Adipocyte (in vitro differentiated cells): ENCODE measurements at places on chromosomes 7 and 10.

DNA sequence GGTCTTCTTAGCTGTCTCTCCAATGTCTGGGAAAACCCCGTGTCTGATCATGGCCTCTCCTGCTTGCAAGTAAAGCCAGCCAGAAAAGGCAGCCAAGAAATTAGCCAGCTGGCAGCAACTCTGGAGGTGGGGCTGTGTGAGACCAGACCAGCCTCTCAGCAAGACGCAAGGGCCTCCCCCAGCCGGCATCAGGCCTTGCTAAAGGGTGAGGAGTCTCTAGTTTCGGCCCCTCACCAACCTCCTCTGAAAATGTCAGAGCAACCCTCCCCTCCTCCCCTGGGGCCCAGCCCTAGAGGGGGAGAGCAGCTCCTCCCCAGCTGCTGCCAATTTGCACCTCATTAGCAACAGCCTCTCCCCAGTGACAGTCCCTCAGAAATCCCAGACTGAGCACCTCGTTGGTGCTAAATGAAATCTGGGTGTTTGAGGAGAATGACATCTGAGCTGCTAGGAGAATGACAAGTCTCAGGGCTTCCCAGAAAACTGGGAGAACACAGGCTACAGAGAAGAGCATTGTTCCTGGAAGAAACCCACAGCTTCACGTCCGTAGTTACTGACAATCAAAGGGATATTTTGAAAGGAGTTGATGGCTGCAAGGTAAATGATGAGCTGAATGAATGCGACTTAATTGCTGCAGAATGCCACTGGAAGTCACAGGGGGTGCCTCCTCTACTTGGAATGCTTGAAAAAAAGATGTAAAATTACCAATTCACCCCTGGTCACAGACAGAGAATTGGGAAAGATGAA is 25.9 kb downstream of the DGKI start:
- DNase-seq: peak; percentile 84

DNA sequence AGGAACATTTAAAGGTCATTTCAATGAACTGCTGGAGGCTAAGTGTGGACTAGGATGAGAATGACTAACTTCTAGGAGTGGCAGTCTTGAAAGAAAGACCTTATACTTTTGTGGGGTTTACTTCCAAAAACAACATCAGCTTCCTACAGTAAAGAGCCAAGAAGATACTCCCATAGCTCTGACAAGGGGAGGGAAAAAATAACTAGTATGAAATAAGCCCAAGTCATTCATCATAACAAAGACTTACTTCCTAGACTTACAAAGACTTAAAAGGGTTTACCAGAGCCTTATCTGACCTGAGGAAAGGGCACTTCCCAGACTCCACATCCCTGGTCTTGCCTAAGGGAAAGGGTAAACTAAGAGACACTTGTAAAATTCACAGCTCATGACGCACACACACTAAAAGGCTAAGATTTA is 31.7 kb downstream of the ARHGAP12 start:
- peak; percentile 73 for DNase-seq

GRCh38 chr10:44961230-44961571 is 1.6 kb downstream of the RASSF4 start:
- DNase-seq: no peak

GRCh38 chr10:93386631-93387369 is 95.3 kb downstream of the MYOF start:
- DNase-seq: peak; percentile 49

GRCh38 chr10:14686356-14686755 is 88.3 kb downstream of the FAM107B start:
- peak; percentile 62 for DNase-seq

DNA sequence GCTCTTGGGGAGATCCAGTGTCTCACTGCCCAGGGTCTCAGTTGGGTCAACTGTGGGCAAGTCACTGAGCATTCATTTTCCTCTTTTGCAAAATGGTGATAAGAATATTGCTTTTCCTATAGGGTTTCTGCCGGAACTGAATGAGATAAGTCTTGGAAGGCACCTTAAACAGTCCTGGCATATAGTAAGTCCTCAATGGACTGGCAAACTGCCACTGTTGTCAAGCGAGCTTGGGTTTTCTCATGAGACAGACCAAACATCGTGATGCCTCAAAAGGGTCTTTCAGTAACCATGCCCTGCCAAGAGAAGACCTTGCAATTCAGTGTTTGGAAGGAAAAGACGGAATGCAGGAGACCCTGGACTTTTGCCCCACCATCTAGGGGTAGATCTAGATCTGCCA is 251.5 kb downstream of the WDR11 start:
- no peak for DNase-seq

DNA sequence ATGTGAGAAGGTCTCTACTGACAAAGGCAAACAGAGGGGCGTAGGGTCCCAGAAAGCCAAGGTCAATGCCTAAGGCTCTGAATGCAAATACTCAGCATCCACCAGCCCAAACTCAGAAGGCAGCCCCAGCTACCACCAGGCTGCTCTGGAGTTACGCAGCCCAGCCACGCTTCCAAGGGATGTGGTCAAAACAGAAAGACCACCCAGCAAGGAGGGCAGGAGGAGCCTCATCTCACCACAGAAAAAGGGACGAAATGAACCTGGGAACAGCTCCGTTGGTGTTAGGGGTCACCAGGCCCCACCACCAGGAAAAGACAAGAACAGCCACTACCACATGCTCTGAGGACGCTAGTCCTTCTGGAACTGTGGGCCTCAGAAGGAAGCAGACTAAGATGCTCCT is 65.1 kb downstream of the CTBP2 start:
- no peak for DNase-seq

DNA sequence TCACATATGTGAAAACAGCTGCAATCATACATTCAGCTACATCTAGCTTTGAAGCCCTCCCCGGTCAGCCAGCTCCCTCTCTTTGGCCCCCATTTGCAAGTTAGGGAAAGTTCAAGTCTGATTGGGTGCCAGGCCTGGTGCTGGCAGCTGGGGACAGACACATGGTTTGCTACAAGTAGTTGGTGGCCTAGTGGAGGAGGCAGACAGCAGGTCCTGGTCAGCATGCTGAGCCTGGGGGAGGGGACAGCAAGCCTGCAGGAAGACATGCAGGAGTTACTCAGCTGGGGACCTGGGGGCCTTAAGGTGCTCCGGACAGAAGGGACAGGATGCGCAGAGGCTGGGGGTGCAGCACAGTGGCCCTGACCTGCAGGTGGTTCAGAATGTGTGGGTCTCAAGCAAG is 956.9 kb upstream of the ZNF722 start:
- no peak for DNase-seq

DNA sequence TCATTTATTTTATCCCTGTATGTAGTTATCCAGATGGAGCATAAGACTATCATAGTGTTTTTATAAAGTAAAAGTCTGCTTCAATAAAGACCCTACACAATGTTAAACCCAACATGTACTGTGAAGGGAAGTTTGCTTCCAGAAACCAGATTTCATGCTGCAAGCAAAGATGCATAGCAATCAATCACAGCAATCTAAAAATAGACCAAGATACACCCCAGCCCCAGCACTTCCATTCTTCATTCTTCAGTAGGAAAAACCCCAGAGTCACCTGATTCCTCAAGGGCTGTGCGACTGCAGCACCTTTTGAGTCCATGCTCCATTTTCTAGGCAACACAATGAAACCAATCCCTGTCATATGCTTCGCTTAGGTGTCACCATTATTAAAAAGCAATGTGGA is 66.9 kb upstream of the PDE1C start:
- DNase-seq: no peak

DNA sequence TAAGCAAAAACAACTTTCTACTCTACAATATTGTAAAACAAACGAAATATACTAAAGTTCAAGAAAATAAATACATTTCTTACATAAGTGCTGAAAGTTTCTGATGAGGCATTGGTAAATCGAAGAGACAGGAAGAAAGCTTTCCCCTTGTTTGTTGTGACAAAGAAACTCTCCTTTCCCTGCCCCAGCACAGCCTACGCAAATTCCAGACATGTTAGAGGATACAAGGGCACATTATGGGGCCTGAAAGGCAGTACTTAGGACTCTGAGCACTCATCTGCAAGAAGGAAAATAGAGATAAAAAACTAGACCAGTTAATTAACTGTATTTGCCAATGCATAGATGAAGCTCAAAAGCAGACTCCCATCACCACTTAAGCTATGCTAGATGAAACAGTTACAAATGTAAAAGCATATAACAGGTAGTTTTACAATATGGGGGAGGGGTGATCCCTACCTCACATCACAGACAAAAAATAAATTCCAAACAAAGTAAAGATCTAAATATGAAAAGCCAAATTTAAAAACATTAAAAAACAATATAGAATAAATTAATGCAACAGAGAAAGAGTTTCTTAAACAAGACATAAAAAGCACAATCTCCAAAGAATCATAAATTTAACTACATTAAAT is 21.8 kb downstream of the ARHGAP19 start:
- DNase-seq: peak; percentile 36

DNA sequence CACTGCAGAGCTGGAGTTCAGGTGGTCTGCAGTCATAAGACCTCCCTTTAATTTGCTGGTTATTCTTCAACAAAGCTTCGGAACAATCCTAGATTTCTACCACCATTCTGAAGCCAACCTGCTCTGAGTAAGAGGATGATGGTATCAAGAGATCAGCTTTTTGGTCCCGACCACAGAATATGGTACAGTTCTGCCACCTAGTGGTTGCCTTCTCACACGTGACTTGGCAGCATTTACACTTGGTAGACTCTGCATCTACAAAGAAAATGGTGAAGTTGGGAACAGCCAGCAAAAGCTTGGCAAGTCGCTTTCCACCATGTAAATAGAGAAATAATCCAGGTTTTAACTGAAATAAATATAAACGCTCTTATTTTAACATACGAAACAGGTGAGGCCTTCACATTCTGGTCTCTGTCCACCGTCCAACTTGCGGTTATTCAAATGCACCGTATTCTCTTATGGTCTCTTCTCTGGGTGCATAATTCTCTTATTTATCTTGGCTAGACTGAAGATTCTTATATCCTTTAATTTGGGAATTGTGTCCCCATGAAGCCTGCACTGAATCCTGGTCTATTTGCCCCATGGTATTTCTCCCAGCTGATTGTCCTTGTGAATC is 173.9 kb upstream of the GRM3 start:
- DNase-seq: peak; percentile 90

- no peak for DNase-seq
Measured at GRCh38 chr7:5439572-5440496, 16.2 kb upstream of the TNRC18 start.

- no peak for DNase-seq
Measured at GRCh38 chr10:7318836-7319235, 92.0 kb downstream of the SFMBT2 start.

DNA sequence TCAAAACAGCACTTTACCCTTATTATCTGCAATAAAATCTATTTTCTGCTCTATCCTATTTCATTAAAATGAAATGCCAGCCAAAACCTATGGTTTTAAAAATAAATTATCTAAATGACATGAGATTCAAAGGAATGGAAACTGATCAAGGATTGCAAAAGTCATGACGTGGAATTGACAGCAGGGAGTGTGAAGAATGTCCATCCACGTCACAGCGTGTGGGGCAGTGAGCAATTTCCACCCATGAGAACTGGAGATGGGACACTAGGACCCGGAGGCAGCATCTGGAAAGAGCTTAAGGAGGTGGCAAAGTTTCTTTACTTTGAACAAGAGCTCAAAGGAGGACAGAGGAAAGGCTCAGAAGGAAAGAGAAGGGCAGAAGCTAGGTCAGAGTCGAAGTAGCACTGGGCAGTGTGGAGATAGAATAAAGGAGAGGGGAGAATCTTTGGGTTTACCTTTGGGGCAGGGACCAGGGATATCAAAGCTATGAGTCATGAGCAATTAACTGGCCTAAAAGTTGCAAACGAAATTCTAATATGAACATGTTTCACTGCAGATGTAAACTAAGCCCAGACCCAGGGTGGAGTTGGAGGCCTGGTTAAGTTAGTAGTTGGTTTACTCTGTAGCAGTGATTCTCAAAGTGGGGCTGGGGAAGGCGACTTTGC is 24.9 kb upstream of the STK17A start:
- DNase-seq: no peak

DNA sequence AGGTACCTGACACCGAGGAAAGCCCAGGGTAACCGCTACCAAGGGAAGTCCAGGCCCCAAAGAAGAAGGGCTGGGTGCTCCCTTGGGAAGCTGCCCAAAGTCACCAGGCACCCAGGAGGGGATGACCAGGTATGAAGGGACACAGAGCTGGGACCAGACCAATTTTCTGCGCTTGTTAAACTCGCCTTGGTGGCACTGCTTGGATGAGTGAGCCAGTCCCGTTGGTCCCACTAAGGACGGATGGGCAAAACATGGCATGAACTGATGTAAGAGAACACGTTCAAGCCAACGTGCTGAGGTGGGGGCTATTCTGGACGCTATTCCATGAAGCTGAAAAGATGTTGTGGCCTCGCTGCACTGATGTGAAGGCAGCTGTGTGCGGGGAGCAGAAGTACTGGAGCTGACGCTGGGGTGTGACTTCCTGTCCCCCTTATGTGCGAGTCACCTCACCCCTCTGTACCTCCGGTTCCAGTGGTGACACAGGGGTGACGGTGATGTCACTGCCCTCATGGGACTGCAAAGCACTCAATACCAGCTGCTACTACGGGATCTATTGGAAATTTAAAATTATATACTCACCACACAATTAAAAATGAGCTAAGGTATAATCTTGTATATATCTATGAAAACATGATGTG is 73.6 kb downstream of the COBL start:
- DNase-seq: no peak

DNA sequence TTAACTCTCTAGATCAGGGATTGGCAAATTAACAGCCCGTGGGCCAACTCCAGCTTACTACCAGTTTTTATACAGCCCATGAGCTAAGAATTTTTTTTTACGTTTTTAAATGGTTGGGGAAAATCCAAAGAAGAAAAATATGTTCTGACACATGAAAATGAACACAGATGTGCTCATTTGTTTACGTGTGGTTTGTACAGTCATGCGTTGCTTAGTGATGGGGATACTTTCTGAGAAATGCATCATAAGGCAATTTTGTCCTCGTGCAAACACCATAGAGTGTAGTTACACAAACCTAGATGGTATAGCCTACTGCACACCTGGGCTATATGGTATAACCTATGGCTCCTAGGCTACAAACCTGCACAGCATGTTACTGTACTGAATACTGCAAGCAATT is 8.3 kb upstream of the SMKR1 start:
- peak; percentile 92 for DNase-seq

DNA sequence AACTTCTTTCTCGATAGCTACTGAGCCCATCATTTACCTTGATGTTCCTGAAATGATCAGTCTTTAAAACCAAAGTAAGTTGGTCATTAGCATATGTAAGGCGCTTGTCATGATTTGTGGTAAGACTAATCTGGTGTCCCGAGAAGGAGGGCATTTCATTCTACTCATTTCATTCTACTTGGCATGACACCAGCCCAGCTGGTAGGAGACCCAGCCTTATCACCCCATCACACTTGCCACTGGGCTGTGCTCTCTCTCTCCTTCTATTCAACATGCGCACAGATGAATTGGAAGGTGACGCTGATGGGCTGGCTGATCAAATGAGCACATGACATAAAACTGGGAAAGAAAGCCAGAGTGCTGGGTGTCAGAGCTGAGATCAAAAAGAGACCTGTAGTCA is 65.7 kb downstream of the CRTAC1 start:
- no peak for DNase-seq

- DNase-seq: no peak
Measured at GRCh38 chr7:125559921-125560320, 630.3 kb upstream of the POT1 start.

- DNase-seq: no peak
Measured at GRCh38 chr10:120929166-120929565, 78.0 kb downstream of the WDR11 start.
